ENCODE measurements at places on chromosomes 2 and 18. TPM values are rescaled to one million over a fixed set of nuclear protein-coding genes. Genes with fewer than 3 reads are reported as not detected.

ANKRD62 gene
- not detected for total RNA-seq

TMEM37 gene
- 2.8 TPM for total RNA-seq

CD207 gene
- 1.7 TPM for total RNA-seq

RAD51AP2 gene
- not detected for total RNA-seq

USP37 gene
- 6.7 TPM for total RNA-seq

GRCh38 chr2:19575641-19576040, 217.2 kb upstream of the OSR1 start:
- H3K4me1 ChIP-seq, result peaks cover 27% of the 10 kb centered on the region
- H3K4me3 ChIP-seq, result no peak overlapping the region
- H3K27ac ChIP-seq, result no peak overlapping the region

GRCh38 chr2:153584244-153584643, 105.7 kb upstream of the RPRM start:
- no peak for DNase-seq
- no peak overlapping the region for H3K4me3 ChIP-seq
- H3K36me3 ChIP-seq, result no peaks in the 10 kb centered on the region

DNA sequence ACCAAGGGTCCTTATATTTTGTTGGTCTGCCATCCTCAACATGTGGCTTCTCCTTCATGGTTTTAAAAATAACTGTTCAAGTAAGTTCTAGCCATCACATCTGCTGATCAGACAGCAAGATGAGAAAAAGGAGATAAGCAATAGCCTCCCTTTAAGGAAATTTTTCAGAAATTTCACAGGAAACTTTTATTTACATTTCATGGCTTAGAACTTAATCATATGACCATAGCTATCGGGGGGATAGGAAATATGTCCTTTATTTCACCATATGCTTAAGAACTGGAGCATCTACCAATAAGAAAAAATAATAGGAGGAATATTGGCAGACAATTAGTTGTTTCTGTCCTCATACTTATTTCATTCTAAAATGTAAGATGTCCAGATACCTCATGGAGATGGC, 16.2 kb downstream of the ATF2 start:
- H3K4me1 ChIP-seq, result peaks cover 35% of the 10 kb centered on the region
- no peaks in the 10 kb centered on the region for H3K27me3 ChIP-seq
- H3K4me3 ChIP-seq, result no peak overlapping the region
- no peak for DNase-seq

- no peaks in the 10 kb centered on the region for H3K36me3 ChIP-seq
- no peak overlapping the region for H3K4me3 ChIP-seq
- no peaks in the 10 kb centered on the region for H3K27me3 ChIP-seq
- no peak overlapping the region for H3K27ac ChIP-seq
- DNase-seq, result no peak
- peaks cover 10% of the 10 kb centered on the region for H3K4me1 ChIP-seq
Measured at GRCh38 chr2:83068714-83069113, 1390.4 kb downstream of the SUCLG1 start.

DNA sequence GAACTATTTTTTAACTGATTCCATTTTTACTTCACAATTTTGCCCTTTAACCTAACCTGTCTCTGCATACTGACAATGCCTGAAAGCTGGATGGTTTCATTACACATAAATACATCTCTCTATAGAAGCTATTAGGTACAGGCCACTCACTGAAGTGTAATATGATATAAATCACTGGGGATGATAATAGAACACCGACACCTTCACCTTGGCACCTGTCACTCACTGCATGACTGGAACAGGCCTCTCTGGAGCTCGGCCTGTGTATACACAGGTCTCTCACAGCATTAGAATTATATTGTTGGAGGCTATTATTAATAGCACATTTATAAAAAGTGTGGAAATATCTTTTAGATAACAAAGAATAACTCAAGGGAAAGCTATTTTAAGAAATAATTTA, 138.2 kb downstream of the TMEM131 start:
- DNase-seq, result no peak
- no peak overlapping the region for H3K4me3 ChIP-seq
- H3K27ac ChIP-seq, result no peak overlapping the region
- H3K36me3 ChIP-seq, result peaks cover 7% of the 10 kb centered on the region
- peaks cover 7% of the 10 kb centered on the region for H3K4me1 ChIP-seq
